ENCODE measurements at places on chromosomes 2 and 18.

DNA sequence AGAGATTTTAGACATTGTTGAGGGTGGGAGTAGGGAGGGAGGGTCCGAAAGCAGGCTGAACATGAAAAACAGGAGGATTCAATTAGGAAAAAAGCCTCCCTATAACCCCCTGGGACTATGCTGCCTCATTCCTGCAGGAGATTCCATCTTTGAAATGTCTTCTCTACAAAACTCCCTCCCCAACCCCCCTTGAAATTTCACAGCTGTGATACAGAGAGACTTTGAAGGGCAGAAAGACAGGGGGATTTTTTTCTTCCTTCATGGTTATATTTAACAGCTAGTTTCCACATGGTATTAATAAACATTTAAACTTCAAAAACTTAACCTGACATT lies 57.6 kb downstream of the TRIB2 start:
- DNase-seq: no peak

- no peak for DNase-seq
These were observed 236.3 kb upstream of the AGAP1 start for GRCh38 chr2:235257590-235257989.

- no peak for DNase-seq
These were observed 130.6 kb upstream of the ZNF236 start for GRCh38 chr18:76691800-76692199.

DNA sequence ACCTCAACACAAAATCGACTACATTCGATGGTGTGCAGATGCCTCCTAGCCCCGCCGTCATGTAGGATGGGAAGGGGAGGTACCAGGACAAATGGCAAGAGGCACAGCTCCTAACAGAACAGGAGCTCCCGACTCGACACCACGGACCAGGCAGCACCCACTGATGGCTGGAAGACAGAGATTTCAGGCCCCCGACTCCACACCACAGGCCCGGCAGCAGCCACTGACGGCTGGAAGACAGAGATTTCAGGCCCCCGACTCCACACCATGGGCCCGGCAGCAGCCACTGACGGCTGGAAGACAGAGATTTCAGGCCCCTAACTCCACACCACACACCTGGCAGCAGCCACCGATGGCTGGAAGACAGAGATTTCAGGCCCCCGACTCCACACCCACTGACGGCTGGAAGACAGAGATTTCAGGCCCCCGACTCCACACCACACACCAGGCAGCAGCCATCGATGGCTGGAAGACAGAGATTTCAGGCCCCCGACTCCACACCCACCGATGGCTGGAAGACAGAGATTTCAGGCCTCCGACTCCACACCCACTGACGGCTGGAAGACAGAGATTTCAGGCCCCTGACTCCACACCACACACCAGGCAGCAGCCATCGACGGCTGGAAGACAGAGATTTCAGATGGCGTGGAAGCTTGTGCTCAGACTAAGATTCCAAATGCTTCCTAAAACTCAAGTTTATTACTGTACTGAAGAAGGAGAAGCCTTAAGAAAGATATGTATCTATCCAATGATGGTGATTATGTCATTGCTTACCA lies 135.5 kb downstream of the EIPR1 start:
- no peak for DNase-seq

DNA sequence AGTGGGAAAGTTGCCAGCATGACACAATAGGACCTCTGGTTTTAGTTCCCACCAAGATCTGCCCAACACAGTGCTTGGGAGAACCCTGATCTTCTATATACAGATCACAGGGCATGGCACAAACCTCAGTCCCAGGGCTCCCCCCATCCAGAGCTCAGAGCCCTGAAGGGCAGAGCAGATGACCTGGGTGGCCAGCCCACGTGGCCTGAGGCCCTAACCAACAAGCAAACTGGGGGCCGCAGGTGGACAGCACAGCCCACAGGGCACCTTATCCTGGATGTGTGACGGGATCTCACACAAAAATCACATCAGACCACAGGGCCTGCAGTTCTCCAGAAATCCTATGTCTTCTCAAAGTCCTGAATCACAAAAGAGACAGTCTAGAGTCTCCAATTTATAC lies 34.7 kb downstream of the CRACDL start:
- DNase-seq: no peak

DNA sequence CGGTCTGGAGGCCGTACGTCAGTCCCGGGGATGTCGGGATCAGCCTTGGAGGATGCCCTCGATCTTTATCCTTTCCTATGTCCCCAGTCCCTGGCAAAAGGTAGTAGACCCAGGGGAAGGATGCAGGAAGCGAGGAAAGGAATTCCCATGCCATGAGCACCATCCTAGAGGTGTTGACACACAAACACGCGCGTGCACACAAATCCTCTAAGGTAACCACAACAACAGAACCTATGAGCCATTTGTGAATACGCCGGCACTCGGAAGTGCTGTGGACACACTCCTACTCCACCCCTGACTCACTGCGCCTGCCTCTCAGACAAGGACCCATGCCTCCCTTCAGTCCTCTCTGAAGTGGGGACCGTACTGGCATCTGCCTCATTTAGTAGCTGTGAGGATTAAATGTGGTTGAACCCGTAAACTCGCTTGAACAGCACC lies 11.3 kb upstream of the MLPH start:
- peak; percentile 64 for DNase-seq

- DNase-seq: no peak
These were observed 29.4 kb upstream of the BMP10 start for GRCh38 chr2:68900496-68901198.

DNA sequence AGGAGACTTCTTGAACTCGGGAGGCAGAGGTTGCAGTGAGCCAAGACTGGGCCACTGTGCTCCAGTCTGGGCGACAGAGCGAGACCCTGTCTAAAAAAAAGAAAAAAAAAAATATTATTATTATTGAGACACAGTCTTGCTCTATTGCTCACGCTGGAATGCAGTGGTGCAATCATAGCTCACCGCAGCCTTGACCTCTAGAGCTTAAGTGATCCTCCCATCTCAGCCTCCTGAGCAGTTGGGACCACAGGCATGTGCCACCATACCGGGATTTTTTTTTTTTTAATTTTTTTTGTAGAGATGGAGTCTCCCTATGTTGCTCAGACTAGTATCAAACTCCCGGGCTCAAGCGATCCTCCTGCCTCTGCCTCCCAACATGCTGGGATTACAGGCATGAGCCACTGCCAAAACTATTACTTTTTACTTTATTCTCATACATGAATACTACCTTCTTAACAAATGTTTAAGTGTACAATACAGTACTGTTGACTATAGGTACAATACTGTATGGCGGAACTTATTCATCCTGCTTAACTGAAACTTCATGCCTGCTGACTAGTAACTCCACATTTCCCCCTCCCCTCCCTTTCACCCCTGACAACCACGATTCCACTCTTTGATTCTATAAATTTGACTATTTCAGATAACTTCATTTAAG lies 15.5 kb downstream of the FBXO11 start:
- peak; percentile 30 for DNase-seq

DNA sequence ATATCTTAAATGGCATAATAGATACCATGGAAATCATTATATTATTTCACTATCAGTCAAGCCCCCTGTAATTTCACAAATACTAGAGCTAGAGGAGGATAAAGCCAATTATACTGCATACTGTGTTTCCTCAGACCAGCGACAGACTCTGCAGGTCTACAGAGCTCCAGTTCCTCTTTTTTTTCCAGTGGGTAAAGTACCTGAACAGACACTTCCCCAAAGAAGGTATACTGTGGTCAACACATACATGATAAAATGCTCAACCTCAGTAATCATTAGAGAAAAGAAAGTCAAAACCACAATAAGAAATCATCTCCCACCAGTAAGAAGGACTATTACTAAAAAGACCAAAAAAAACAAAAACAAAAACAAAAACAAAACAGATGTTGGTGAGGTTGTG lies 44.6 kb downstream of the SCN7A start:
- DNase-seq: no peak

DNA sequence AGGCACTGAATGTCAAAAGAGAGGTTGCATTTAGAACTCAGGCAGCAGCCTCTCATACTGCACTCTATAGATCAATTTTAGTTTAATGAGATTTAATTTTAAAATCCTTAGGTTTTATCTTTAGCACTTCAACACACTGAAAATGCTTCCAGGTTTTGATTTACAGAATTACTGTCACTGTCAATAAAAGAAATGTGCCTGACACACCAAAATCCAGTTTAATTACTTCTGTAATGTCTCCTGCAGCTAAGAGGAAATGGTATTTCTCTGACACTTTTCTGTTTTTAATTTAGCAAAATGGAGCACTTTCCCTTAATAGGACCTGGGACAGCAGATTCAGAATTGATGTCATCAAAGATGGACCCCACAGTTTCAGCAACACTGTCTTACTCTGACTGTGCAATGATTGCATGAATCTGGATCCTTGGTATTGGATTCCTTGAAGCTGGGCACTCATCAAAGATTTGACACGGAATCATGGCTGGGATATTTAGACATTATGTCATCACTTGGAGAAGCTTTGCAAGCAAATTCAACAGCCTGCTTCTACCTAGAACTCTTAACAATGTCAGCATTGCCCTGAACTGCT lies 576.5 kb downstream of the NRXN1 start:
- no peak for DNase-seq

Data from astrocyte of the spinal cord (primary cell).